NCI-H460 (cell line): ENCODE measurements at places on chromosomes 16 and 17. TPM values are rescaled to one million over a fixed set of nuclear protein-coding genes. Genes with fewer than 3 reads are reported as not detected.

Gene FAM171A2
- 2.8 and 3.0 TPM in 2 replicates for total RNA-seq

Gene KRT36
- total RNA-seq: not detected in 2 replicates

DNA sequence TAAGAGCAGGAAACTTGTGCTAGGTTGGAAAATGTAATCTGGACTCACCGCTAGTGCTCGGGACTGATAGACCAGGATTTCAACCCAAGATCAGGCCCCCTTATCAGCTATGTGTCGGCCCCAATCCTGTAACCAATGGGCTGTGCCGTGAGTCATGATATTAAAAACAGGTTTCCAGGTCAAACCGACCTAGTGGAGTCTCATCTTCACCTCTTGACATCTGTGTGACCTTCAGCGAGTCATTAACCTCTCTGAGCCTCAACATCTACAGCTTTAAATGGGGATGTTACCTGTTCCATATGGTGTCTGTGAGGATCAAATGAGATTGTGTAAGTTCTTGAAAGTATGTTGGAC lies 512 bp downstream of the PMM2 start:
- DNase-seq: no peak

Gene TM4SF5
- total RNA-seq: not detected in 2 replicates

Gene ANKRD40CL
- not detected in 2 replicates for total RNA-seq

Gene ARMC7
- 9.1 and 14.3 TPM in 2 replicates for total RNA-seq

Gene KRT27
- not detected in 2 replicates for total RNA-seq

DNA sequence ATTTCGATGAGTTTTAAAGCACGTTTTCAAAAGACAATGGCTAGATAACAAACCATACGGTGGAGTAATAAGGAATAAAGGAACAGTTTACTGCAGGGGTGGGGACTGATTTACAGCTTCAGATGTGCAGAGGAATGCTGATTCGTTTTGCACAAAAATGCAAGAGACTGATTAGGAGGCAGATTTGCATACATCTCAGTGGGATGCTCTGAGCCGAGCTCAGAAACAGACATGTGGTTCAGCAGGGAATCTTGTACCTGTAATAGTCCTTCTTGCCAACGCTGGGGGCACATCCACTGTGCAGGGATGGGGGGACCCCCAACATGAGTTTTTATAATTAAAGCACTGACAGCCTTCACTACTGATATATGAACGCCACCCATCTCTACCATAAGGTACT lies 308.0 kb downstream of the GRIN2A start:
- DNase-seq: no peak

Gene PPP1R1B
- 0.05 TPM in 1 of 2 replicates, not detected in the other for total RNA-seq
